ENCODE measurements at places on chromosomes 11 and 22. TPM values are rescaled to one million over a fixed set of nuclear protein-coding genes. Genes with fewer than 3 reads are reported as not detected.

DNA sequence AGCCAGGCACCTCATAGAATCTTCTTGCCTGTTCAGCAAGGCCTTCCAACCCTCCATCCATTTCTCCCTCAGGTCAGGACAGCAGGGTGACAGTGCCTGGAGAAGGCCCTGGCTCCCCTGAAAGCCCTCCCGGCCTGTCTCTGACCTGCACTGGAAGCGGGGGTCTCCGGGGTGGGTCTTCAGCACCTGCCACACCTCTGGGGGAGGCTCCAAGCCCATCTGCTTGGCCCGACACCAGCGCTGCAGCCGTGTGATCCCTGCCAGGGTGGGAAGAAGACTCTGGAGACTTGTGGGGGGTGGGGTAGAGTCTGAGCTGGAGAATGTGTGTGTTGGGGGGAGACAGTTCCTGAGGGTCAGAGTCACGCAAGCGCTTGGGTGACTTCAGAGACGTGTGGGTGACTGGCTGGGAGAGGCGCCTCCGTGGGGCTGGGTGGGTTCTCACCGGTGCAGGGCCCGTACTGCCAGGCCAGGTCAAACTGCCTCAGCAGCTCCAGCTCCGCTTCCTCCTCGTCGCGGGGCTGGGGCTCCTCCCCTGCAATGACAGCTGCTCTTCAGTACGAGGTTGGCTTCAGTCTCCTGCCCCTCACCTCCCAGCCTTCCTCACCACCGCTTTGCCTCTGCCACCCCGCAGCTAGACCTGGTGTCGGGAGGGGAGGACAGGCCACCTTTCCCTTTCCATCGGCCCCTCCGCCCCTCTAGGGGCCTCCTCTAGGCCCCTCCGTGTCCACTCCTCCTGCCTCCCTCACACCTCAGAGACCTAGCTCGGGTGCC is 615 bp downstream of the POLD4 start:
- peak; percentile 35 for DNase-seq

GRCh38 chr11:123419731-123420452 is 10.2 kb upstream of the GRAMD1B start:
- DNase-seq = no peak

DNA sequence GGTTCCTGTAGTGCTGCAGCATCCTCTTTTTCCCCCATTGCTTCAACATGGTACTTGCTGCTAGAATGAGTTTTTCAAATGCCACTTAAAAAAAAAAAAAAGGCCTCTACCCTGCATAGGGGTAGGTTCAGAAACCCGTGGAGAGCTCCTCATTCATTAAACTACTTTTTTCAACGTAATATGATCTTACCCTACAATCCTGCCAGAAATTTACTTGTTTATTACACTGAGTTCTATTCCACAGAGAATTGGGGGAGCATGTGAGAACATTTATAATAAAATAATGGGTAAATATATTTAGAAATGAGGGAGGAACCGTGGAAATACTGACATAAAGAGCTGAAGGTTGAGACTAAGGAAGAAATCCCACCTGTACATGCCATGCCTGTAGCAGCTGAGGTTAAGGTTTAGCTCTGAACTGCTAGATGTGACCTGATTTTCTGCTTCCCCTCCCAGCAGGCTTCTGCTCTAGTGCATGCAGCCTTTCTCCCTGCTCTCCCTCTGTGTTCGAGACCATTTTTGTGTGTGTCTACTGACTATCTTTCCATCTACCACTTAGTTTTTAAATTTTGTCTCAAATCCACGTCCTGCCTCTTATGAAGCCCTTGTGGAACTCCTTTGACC is 225.7 kb downstream of the DDX10 start:
- DNase-seq = peak; percentile 49

DMC1 gene
- 4.2 TPM for total RNA-seq

TBX10 gene
- not detected for total RNA-seq

SYT12 gene
- not detected for total RNA-seq

MS4A6A gene
- total RNA-seq = 27.6 TPM
